ENCODE measurements at places on chromosomes 4 and X.

GRCh38 chr4:53686521-53686920 lies 95.2 kb upstream of the LNX1 start:
- DNase-seq = no peak

DNA sequence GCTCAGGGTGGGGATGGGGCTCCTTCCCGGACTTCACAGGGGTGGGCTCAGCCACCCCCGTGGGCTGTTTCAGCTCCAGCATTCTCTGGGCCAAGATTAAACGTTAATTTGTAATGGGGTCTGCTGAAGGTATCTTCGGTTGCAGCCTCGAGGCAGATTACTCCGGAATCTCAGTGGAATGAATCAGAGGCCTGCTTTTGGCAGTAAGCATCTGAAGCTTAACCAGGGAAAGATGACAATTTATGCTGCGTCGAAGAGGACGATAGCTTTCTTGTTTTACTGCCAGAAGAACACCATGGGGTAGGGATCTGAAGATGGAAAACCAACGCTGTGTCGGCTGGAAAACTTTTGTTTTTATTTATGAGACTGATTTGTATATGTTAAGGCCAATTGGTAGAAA lies 129.2 kb upstream of the MSX1 start:
- DNase-seq = no peak

DNA sequence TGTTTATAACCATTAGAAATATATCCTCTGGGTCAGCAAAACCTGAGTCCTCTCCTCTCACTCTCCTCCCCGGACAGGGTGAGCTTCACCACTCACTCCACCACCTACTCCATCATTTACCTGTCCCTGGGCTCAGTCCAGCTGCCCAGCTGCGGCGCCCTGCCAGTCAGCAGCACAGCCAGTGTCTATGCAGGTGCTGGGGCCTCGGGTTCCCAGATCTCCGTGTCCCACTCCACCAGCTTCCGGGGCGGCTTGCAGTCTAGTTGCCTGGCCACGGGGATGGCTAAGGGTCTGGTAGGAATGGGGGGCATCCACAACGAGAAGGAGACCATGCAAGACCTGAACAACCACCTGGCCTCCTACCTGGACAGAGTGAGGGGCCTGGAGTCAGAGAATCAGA lies 662.2 kb upstream of the ACTRT1 start:
- no peak for DNase-seq

DNA sequence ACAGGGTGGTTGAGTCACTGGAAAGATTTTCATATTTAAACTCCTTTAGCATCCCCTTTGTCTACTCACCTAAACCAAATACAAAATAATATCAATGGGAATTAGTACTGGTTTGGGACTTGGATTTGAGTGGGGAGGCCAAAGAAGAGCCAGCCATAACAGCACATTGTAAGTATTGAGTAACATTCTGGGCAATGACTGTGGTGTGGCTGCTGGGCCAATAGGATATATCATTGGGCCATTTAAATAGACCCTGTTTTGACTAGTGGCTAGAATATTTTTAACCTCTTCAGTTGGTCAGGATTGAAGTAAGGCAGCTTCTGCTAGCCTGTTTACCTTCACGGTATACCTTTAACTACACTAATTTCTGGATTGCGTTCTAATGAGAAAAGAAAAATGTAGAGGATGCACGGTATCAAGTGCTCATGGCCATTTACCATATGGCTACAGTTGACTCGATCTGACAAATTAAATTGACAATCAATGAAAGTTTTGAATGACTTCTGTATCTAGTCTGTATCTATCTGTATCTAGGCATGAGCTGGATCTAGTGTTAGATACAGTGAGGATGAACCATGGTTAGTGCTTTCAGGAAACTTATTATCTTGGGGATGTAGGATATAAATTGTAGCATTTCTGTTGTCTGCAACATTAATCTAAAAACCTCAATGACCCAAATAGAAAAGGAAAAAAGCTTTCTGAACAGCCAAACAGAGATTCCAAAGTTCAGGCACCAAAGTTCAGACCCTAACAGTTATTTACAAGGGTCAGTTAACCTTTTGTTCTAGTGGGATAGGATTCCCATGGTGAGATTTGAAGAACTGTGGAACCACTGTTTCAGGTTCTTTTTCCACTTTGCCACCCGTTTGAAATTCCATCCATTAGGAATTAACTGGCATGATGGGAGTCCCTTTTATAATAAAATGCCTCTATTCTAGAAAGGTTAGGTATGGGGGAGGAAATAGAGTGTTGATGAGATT lies 6.8 kb upstream of the ALB start:
- DNase-seq = no peak

GRCh38 chr4:119048446-119048845 lies 87.2 kb upstream of the MYOZ2 start:
- DNase-seq = no peak

GRCh38 chr4:189206953-189207352 lies 733.7 kb upstream of the FRG1 start:
- no peak for DNase-seq

DNA sequence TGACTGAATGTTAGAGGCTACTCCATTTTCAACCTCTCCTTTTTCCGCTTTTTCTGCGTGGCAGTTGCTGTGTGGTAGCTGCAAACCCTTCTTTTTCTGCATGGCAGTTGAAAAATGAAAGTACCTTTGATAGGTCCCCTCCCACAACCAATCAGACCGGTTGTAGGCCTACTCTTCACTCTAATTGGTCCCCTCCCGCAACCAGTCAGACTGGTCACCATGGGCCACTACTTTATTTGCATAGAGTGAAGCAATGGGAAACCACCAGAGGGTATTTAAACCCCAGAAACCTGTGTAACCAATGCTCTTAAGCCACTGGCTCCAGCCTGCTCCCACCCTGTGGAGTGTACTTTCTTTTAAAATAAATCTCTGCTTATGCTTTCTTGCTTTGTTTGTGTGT lies 877.8 kb downstream of the FAM133A start:
- DNase-seq = no peak

DNA sequence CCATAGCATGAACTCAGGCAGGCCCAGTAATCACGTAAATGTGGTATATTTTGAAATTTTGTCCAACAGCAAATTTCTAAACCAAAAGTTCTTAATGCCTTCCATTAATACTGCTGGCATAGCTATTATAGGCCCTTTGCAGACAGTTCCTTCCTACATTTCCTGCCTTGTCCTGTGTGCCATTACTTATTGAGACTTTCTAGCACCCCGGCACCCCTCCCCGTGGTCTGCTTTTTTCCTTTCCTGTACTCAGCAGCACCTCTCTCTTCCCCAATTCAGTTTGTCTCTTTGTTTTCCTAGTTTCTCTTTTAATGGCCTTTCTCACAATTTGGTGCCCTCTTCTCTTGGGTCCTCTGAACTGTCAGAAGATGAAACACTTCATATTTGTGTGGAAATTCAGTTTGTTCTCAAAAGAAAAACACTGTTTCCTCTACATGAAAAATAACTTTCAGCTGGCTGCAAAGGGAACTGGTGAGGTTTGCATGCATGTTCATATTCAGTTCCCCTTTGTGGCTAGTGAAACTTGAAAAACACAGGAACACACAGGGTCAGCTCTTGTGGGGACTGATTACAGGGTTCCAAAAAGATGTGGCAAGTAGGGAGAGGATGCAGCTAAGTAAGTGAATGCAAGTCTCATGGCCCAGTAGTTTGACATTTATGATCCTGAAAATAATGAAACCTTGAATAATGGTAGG lies 17.1 kb downstream of the GPR34 start:
- no peak for DNase-seq

DNA sequence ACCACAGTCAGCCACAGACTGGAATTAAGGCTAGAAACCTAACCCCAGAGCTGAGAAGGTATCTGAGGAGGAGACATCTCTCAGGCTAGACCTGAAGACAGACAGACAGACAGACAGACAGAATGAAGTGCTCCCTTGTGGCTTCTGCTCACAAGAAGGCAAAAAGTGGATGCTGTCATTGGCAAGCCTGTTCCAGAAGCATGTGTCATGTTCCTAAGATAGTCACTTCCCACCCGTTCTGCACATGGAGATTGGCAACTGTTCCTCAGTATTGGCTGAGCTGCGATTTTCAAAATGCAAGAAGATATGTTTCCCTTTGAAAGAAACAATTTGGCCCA lies 166.4 kb downstream of the NSUN7 start:
- no peak for DNase-seq

GRCh38 chr4:73259571-73260090 lies 1.0 kb upstream of the ANKRD17 start:
- no peak for DNase-seq

- DNase-seq = no peak
Observed at GRCh38 chr4:97396605-97397004, 746.7 kb downstream of the STPG2 start.

GRCh38 chr4:26412381-26413372 lies 77.6 kb downstream of the CCKAR start:
- DNase-seq = no peak

DNA sequence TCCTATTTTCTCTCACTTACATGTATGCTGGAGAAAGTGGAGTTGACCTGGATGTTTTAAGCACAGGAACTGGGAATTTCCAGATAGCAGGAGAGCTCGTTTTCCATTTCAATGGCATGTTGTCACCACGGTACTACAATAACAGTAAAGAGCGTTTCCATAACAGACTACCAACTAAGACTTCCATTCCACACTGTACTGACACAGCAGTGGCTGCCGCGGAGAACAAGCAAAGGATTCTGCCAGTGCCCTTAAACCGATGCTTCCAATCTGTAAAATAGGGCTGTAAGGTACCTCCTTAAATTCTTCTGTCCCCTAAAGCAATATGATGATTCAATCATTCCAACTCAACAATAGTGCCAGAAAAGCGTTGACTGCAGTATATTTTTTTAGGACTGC lies 143.9 kb downstream of the KLHL13 start:
- no peak for DNase-seq

GRCh38 chr4:25827373-25827772 lies 35.4 kb downstream of the SEL1L3 start:
- DNase-seq = no peak

DNA sequence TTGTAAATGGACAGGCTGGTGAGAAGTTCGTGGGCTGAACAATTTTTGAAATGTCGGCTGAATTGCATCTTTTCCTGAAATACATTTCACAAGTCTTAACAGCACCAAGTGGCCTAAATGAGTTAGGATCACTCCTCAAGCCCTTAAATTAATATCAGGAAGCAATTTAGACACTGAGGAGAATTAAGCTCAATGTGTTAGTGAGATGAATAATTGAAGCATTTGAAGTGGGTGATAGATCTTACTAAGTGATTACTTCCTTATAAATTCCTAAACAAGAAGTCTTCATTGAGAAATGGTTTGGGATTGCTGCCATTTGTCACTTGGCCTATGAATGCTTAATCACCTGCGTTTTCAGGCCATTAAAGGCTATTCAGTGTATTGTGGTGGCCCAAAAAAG lies 116.8 kb downstream of the NAA11 start:
- DNase-seq = no peak

DNA sequence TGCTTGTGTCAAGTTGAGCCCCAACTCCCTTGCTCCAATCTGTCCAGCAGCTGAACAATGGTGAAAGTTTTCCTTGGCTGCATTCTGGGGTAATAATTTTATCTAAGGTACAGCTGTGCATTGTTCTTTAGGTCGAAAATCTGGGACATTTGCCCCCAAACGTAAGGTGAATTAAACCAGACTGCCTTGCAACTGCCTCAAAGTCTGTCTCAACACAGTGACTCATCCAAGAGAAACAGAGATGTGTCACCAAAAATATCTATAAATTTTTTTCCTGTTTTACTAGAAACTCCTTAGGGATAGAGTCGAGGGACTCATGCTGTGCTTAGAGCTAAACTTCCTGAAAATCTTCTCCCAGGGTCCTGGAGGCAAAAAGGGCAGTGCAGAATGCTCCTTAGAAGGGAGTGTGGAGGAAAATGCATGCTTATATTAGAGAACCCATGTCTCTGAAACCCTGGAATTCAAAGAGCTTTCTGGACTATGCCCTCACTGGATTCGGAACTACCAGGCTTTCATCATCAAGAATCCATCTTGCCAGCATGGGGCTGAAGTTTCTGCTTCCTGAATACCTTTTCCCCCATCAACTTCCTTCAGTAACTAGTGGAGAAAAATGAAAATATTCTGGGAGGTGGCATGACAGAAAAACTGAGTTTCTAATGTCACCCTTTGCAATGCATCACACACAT lies 115.7 kb downstream of the PALLD start:
- no peak for DNase-seq

DNA sequence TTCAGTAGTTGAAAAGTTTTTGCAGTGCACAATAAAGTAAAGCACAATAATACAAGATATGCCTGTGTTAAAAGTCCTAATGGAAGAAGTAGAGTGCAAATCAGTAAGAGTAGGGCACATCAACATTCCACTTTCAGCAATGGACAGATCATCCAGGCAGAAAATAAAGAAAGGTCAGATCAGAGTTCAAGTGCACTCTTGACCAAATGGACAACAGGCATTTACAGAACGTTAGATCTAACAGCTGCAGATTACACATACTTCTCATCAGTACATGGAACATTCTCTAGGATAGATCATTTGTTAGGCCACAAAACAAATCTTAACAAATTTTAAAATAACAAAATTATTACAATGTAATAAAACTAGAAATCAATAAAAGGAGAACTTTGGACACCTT lies 1373.5 kb upstream of the PABPC4L start:
- no peak for DNase-seq

GRCh38 chr4:108829966-108830492 lies 67.2 kb upstream of the ETNPPL start:
- no peak for DNase-seq

- DNase-seq = no peak
Observed at GRCh38 chrX:68732906-68733493, 85.5 kb downstream of the STARD8 start.

DNA sequence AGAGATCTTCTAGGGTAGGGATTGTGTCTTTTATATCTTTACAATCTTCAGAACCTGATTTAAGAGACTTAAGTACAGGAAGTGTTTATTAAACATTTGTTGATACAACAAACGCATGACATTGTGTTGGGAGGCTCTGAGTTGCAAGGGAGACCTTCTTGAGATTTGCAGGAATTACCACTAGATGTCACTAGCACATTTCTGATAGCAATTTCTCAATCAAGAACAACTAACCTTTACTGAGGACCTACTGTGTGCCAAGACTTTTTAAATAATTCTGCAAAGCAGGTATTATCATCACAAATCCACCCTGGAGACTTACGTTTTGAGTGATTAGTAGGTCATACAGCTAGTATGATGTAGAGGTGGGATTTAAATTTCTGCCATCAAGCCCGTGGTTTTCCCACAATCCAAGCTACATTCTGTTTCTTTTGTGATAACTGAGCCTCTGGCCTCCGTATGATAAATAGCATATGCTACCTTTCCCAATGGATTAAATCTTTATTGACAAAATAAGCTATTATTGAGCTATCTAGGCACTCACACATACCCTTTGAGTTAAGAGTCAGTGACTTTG lies 986.0 kb downstream of the CCSER1 start:
- DNase-seq = no peak

GRCh38 chr4:112201915-112202505 lies 29.6 kb upstream of the AP1AR start:
- DNase-seq = no peak

GRCh38 chr4:4421356-4421755 lies 34.5 kb downstream of the NSG1 start:
- no peak for DNase-seq

- no peak for DNase-seq
Observed at GRCh38 chr4:83170952-83171399, 56.4 kb upstream of the PLAC8 start.

- DNase-seq = no peak
Observed at GRCh38 chr4:74665346-74665745, 129.0 kb downstream of the BTC start.
